ENCODE measurements at places on chromosomes 4 and X.

DNA sequence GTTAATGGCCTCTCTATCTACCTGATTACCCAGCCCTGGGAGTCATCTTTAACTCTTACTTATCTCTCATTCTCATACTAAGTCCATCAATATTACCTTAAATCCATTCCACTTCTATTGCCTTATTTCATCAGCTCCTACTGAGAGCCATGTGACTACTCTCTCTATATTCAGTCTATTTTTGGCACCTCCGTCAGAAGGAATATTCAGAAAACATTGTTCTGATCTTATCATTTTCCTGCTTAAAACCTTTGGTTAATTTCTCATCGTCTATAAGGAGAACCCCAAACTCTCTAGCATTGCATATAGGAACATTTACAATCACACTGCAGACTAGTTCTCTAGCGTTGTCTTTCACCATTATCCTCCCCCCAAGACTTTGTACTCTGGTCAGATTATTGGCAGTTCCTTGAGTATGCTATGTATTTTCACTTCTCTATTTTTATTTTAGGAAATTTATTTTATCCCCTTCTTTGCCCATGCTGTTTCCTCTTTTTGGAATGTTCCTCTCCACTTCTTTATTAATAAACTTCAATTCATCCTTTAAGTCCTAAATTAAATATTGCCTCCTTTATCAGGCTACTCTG, 13.7 kb upstream of the AMMECR1 start:
- no peak for DNase-seq

GRCh38 chr4:158856852-158857251, 88.0 kb downstream of the FNIP2 start:
- no peak for DNase-seq

DNA sequence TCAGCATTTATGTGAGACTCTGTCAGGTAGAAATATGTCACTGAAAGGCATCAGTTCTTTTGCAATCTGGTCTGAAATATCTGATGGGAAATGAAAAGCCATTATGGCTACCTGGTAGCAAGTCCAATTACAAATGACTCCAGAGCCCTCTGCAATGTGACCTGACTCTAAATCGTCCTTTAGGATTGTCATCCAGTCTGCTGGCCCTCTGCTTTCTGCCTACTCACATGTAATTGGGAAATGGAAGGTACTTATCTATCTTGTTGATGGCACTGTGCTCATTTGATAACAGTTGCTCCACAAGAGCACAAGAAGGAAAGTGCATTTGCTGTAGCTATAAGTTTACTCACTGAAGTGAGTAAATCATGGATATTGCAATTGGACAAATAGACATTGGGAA, 799.8 kb downstream of the RAPGEF2 start:
- DNase-seq = no peak

DNA sequence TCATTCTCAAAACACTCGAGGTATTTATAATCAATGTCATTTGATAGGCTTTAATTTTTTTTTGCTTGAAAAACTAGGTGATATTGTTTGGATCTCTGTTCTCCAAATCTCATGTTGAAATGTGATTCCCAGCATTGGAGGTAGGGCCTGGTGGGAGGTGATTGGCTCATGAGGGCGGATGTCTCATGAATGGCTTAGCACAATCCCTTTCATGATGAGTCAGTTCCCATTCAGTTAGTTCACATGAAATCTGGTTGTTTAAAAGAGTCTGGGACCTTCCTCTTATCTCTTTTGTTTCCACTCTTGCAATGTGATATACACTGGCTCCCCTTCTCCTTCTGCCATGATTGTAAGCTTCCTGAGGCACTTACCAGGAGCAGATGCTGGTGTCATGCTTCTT, 638.7 kb downstream of the DMD start:
- no peak for DNase-seq

GRCh38 chrX:50865311-50865710, 45.2 kb upstream of the BMP15 start:
- no peak for DNase-seq

DNA sequence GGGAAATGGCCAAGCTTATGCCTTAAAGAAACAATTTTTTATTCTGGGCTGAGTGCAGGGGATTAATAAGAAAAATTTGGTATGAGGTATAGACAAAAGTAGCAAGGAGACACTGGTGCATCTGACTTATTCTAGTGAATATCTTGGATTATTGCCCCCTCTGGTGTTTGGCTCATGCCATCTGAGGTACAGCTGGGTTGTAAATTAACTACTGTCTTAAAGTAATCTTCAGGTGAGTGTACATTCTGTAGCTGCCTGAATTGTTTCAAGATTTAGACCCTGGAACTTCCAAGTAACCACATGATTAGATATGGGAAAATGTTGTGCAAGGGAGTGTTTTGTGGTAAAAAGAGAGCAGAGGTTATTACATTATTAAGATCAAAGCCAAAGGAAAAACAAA, 988.7 kb downstream of the FAM133A start:
- no peak for DNase-seq

DNA sequence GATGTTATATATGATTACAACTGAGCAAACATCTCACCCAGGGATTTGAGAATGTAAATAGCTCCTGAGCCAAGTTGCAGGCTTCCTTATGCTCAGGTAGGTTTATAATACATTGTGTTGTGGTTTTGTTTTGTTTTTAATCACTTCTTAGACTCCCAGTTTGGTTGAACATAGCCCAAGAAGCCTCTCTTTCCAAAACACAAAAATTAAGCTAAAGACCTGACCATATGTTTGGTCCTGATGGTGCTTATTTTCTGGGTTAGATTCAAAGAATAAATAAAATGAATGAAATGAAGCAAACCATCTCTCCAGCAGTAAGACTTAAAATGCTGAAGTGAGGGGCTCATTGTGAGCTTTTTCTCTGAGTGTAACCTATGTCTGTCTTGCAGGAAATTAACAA, 93.5 kb downstream of the GRXCR1 start:
- no peak for DNase-seq

DNA sequence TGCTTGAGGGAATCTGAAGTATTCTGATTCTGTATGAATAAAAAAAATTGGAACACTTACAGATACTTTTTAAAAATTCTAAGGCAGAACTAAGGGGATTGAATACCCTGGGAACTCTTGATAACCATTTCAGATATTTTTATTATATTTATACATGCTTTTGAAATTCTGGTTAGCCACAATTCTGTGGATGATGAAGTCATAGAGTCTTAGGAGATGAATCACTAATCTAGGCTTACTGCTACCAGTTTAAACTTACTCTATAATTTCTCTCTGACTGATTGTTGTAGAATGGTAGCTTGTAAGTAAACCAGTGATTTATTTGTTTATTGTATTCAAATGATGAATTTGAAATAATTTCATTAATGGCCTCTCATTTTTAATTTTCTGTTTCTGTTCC, 11.4 kb upstream of the SLAIN2 start:
- no peak for DNase-seq

DNA sequence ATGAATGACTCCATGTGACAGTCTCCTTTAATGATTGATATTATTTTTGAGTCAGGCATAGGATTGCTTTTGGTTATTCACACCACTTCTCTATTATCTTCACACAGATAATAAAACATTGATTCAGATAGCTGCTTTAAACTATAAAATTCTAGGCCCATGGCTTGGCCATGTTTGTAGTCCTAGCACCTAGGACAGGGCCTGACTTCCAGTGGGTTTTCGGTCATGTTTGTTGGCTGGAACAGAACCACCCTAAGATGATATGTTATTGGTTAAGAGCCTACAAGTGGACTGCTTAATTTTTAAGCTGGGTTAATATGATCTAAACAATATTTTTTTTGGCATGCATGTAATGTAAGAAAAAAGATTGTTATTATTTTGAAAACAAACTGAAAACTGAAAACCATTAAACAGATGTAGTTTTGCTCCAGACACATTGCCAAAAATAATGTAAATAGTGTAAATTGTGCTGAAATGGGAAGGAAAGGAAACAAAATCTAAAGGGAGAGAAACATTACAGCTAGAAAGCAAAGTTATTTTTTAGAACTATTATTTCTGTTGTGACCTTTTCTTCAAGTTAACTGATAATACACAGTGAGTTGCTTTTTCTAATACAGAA, 98.0 kb downstream of the FRAS1 start:
- DNase-seq = no peak

DNA sequence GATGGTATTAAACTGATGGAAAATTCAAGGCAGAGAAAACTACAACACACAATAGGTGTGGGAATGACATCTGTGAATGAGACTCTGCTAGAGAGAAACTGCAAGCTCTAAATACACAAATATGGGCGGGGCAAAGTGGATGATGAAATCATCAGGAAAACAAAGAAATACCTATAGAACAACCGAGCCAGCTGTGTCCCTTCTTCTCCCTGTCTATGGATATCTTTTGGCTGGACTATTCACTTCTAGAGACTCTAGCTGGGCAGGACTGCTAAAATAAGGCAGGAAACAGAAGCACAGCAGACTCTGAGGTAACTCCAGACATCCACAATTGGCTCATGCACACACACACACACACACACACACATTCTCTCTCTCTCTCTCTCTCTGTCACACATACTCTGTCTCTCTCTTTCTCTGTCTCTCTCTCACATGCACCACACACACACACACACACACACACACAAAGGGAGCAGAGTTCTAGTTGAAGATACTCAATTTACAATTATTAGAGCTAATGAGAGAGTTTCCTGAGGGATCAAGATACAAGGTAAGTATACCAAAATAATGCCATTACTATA, 27.2 kb upstream of the EDNRA start:
- no peak for DNase-seq

DNA sequence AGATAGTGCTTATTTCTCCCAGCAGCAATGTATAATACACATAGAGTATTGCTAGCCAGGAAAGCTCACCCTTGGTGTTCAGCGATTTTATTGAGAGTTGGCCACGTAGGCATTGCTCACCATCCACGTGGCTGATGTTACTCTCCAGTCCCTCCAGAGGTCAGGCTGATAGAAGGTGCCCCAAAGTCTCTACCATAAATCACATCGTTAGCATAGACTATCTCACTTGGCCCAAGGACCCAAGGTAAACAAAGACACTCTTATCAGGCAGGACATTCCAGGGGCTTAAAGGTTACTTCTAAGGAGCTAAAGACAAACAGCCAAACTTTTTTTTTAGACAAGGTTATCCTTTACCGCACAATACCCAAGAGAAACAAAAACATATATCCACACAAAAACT, 30.3 kb upstream of the RGN start:
- no peak for DNase-seq

DNA sequence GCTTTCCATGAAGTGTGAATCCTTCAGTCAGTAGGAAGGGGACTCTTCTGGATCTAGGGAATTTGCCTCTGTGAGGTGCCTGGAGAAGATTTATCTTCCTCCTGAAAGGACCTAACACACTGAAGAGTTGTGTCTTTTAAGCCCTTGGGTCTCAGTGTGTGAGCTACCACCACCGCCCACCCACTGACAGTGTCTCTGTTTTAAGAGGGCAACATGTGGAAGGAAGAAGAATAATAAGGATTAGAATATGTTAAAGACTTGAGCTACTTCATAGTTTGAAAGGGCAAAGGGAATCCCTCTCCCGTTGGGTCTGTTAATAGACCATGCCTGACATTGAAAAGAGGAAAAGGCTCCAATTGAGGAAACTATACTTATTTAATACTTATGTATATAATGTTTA, 64.3 kb upstream of the TLR2 start:
- no peak for DNase-seq

DNA sequence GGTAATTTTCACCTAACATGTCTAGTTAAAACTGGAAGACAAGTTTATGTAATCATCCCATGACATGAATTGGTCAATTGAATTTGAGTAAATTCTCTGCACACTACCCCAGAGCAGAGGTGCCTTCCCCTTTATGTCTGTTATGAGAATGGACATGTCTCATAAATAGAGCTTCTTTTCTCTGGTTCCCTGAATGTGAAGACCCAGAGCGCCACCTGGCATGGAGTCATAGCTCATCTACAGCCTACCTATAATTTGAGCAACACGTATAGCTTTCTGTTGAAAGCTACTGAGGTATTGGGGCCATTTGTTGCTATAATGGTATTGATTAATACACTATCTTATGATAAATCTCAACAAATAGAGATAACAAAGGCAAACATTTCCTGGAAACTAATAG, 626.5 kb upstream of the GALNTL6 start:
- DNase-seq = no peak

DNA sequence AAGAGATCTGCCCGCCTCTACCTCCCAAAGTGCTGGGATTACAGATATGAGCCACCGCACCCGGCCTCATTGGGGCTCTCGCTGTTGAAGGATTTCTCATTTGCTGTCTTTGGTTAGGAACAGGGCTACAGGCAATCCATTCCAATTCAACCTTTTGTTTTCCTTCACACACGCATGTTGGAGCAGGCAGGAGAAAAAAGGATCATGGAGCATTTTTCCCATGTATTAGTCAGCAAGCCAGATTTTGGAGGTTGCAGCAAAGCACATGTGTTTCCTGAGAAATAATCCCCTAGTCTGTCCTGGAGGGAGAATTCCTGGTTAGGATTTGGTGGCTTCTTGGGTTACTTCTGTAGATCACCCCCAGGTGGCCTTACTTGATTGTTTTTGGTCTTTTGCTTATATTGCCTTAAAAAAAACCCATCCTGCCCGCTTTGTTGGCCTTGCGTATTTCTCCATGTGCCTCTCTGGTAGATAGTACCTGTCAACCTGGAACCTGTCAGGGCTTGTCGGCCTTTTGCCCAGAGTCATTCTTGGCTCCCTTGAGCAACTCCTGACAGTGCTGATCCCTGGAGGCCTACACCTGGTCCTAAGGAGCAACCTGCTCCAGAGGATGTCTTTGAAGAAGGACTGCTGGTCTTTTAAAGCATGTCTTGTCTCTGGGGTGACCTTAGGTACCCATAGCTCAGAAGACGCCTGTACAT, 82.4 kb upstream of the CLCN4 start:
- DNase-seq = no peak

GRCh38 chr4:119785963-119786362, 157.4 kb upstream of the PDE5A start:
- DNase-seq = no peak

- no peak for DNase-seq
Observed at GRCh38 chrX:150456466-150456865, 93.3 kb downstream of the MAMLD1 start.

- no peak for DNase-seq
Observed at GRCh38 chr4:73967866-73968265, 14.0 kb downstream of the PF4 start.

GRCh38 chrX:153420851-153421599, 9.8 kb downstream of the ZFP92 start:
- no peak for DNase-seq

GRCh38 chr4:31334086-31334910, 614.1 kb downstream of the PCDH7 start:
- no peak for DNase-seq

- no peak for DNase-seq
Observed at GRCh38 chr4:89519771-89520320, 212.2 kb upstream of the GPRIN3 start.

Data from vagina (tissue), 2 donors.